Activated T-cell treated with anti-CD3 and anti-CD28 coated beads for 4 hours (primary cell): ENCODE measurements at places on chromosomes 3 and 15.

DNA sequence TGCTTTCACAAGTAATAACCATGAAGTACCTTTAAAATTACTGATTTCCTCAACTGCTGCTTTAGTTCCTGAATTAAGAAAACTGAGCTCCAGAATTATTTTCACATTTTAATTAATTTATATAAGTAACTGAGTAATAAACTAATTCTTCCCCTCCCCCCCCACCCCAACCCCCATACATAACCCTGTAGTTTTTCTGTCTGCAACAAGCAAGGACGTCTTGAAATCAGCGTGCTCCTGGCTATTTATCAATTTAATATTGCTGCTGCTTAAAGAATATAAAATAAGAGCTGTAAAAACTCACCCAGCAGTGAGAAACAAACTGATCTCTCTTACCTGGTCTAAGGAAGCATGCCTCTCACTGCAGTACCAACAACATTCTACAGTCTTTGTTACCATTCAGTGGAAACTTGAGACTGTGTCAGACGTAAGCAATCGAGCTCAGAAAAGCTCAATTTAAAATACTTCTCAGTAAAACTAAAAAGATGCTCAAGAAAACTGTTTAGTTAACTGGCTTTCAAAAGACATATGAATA, 121.0 kb downstream of the TFDP2 start:
- peak; percentile 5 for DNase-seq

GRCh38 chr3:122415762-122416654, at the start of gene WDR5B:
Gene WDR5B (minus strand): TSS chr3:122416062. CDS start chr3:122415528, 534 bp downstream.
- DNase-seq, result peak; percentile 99

- DNase-seq, result no peak
Observed at GRCh38 chr15:57183614-57184344, 192.5 kb upstream of the CGNL1 start.

GRCh38 chr3:47681016-47681415, 100.7 kb downstream of the SMARCC1 start:
- DNase-seq, result no peak

GRCh38 chr15:35323141-35323540, 222.8 kb downstream of the DPH6 start:
- DNase-seq, result no peak

DNA sequence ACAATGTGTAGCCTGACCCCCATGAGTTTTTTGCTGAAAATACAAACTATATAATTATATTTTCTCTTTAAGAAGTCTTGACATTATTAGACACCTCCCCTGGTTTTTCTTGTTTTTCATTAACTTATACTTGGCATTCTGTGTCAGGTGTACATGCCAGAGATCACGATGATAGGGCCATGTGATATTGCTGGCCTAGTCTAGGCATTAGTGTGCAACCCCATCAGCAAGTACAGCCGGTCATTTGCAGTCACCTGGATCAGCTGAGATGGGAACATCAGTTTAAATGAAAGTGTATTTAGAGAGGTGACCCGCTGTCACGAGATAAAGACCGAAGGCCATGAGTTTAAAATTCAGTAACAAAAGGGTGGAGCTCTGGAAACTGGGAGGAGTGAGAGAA, 12.6 kb upstream of the SPPL2A start:
- no peak for DNase-seq

DNA sequence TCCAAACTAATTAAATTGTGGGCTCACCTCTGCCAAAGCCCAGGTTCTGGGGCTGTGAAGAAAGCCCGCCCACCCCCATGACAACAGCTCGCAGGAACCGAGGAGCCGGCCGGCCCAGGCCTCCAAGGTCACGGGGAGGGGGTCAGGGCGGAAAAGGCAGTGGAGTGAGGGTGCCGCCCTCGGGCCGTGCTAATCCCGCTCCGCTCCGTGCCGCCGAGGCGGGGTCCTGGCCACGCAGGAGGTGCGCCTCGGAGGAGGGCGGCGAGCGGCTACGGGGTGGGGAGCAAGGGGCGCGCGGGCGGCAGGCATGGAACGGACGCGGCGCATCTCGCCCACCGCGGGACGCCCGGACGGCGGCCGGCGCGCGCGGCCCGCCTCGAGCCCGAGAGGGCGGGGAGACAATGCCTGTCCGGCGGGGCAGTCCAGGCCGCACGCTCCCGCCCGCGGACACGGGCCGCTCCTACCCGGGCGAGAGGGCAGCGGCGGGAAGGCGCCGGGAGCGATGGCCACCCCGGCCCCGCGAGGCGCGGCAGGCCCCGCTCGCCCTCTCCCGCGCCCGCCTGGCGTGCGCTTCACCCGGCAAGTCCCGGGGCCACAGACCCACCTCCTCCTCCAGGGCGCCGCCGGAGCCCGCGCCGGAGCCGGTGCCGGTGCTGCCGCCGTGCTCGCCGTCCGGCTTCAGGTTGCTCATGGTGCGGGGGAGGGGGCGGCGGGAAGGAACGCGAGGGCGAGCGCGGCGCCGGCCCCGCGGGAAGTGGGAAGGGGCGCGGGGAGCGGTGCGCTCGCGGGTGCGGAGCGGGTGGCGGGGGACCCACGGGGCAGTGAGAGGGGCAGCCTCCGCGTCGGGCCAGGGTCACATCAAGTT, 528 bp downstream of the RBPMS2 start:
- DNase-seq, result no peak

- peak; percentile 71 for DNase-seq
Observed at GRCh38 chr15:70488002-70488605, 275.3 kb downstream of the UACA start.
